ENCODE measurements at places on chromosomes 6 and 20.

DNA sequence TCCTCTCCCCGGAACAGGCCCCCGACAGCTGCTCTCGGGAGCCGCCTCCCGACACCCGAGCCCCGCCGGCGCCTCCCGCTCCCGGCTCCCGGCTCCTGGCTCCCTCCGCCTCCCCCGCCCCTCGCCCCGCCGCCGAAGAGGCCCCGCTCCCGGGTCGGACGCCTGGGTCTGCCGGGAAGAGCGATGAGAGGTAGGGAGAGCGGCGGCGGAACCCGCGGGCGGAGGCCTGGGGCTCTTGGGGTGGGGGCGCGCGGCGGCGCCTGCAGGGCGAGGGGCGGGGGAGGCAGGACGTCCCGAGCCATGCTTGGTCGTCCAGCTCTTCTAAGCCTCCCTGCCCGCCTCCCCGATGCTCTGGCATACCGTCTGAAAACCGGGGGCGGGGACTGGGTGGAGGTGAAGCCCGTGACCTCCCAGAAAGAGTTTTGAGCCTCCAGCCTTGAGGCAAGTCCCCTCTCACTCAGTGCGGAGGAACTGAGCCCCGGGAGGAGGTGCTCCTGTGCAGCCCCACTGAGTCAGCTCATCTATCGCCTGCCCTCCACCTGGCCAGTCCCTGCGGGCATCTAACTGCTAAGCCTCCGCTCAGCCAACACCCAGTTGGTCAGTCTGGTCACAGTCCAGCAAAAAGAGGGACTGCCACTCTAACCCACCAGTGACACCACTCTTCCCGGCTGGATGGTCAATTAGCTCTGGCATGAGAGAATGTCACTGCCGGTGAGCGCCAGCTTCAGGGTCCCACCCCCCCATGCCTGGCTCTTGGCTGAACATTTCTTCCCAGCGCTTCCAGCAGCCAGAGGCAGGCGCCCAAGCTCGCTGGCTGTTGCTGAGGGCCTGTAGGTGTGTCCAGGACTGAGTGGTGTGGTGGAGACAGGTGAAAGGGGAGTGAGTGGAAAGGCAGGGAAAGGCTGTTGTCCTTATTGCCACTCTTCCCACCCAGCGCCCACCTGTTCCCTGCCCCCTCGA is 482 bp downstream of the DDR1 start:
- DNase-seq = peak; percentile 18

GRCh38 chr20:63162206-63162795 is 53.6 kb downstream of the YTHDF1 start:
- DNase-seq = no peak

DNA sequence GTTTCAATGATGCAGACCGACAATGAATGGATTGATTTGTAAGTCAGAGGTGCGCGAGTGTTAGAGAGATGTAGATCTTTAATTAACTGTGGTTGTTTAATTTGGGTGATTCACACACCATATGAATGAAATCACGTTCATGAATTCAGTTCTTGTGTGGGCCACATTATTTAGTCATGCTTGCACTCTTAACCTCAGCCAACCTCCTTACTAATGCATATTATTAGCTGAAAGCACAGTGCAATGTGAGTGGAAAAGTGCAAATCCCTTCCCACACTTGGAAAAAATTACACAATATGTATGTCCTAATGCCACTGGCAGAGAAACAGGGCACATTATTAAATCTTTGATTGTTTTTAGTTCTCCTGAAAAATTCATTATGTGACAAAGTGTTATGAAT is 512.5 kb downstream of the BCKDHB start:
- DNase-seq = no peak

- DNase-seq = no peak
Observed at GRCh38 chr6:36444470-36444869, 1.7 kb downstream of the KCTD20 start.

DNA sequence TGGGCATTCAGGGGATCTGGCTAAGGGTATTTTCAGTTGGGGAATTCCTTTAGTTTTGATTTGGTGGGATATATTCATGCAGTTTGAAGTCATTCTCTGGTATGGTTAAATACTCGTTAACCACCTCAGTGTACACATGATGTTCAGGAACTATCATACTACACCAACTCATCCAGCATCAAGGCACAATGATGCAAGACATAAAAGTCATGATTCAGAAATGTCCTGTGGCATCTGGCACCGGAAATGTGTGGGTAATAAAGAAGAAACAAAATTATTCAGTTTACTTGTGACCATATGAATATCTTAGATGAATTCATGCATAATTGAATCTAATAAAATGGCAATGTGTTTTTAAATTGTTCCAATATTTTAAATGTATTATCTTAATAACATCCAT is 129.0 kb upstream of the BMP5 start:
- no peak for DNase-seq

GRCh38 chr6:105641504-105641903 is 238.6 kb upstream of the PREP start:
- DNase-seq = no peak

- peak; percentile 70 for DNase-seq
Observed at GRCh38 chr6:446418-447366, 55.1 kb downstream of the IRF4 start.

- DNase-seq = no peak
Observed at GRCh38 chr20:63791497-63792156, 39.4 kb downstream of the ZBTB46 start.

- no peak for DNase-seq
Observed at GRCh38 chr6:16698162-16698533, 63.1 kb downstream of the ATXN1 start.

- no peak for DNase-seq
Observed at GRCh38 chr6:46203391-46204177, 32.8 kb upstream of the ENPP5 start.

DNA sequence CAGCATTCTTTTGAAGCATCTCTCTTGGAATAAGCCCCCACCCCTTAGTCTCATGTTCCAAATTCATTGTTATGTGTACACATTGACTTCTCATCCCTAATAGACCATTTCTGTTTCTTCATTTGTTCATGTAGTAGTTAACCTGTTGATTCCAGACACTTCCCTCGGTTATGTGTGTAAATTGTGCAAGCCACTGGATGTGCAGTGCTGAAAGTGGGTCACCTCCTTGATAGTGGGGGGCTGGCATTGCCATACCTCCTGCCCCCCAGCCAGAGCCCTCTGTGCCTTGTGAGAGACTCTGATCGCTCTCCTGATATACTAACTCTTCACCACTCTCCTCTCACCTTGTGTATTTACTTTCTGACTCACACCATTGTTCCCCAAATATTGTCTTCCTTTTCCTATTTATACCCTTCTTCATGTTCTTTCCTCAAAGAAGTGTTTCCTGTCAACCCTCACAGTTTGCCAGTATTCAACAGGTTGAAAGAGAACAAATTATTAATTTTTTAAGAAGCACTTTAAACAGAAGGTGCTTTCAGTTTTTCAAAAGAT is 59.0 kb downstream of the HIVEP1 start:
- DNase-seq = no peak

DNA sequence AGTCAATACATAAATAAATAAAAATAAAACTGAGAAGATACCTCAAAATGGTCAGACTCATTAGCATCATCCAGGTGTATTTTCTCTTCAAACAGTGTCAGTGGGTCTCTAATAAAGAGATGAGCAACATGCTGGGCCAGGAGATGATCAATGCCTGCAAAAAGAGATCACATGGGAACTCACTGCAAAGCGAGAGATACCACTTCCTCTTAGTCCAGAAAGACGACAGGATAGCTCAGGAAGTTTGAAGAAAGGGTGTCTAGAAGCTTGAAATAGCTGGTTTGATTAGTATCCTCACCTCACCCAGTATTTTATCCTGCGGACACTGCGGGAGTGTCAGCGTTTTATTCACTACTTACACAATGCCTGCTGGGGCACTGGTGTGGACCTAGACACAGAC is 38.0 kb downstream of the GCLC start:
- no peak for DNase-seq

- no peak for DNase-seq
Observed at GRCh38 chr20:60255866-60256265, 297.6 kb downstream of the CDH26 start.

DNA sequence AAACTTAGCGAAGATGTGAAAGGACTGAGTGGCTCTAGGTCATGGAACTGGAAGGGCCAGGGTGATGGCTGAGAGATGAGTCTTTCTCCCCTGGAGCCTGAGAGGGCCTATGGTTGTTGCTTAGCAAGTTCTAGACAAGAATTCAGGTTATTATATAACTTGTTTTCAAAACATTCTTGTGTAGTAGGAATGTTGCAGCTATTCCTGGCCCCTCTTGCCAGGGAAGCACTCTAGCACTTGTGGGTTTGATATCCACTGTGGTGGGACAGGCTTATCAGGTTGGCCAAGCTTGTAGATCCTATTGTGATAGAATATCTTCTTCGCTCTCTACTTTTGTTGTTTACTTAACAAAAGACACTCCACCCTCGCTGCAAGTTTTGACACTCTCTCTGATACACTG is 211.8 kb upstream of the CITED2 start:
- DNase-seq = no peak

- DNase-seq = no peak
Observed at GRCh38 chr20:53208110-53208832, 236.1 kb downstream of the TSHZ2 start.

- no peak for DNase-seq
Observed at GRCh38 chr20:40489886-40490285, 199.2 kb downstream of the MAFB start.

DNA sequence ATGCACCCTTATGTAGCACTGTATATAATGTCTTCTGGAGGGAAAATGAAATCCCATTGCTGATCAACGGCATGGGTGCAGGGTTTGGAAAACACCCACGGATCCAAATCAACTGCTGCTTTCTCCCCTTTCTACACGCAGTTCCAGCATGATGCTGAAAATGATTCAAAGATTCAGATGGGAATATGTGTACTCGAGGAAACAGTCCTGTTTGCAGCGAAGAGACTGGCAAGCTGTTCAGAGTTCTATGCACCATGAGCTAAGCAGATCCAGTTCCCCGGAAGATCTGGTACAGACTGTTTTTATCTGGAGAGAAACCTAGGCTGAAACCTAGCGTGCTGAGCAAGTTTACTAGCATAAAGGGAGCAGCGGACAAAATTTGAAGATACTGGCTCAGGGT is 47.9 kb upstream of the CDH4 start:
- no peak for DNase-seq
